ENCODE measurements at places on chromosomes 16 and 17.
A peak's percentile ranks its signal among the peaks of the same experiment; 100 is the strongest.

DNA sequence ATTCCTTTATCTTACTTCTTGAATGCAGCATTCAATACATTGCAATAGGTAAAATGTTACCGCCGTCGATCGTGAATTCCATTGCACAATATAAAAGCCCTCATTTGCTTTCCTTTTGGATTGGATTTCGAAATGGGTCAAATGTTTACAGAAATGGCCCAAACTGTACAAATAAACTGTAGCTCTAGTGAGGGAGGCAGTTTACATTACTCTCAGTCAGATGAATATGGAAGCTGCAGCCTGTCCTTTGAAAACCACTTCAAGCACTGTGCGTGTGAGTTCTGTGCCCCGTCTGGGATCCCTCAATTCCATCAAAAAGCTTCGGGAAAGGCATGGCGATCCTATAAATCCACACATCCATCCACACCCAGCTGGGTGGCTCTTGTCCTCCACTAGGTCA is 258.6 kb upstream of the FOXF1 start:
- no peak for DNase-seq

GRCh38 chr16:87562201-87562600 is 40.1 kb upstream of the JPH3 start:
- DNase-seq, result no peak

DNA sequence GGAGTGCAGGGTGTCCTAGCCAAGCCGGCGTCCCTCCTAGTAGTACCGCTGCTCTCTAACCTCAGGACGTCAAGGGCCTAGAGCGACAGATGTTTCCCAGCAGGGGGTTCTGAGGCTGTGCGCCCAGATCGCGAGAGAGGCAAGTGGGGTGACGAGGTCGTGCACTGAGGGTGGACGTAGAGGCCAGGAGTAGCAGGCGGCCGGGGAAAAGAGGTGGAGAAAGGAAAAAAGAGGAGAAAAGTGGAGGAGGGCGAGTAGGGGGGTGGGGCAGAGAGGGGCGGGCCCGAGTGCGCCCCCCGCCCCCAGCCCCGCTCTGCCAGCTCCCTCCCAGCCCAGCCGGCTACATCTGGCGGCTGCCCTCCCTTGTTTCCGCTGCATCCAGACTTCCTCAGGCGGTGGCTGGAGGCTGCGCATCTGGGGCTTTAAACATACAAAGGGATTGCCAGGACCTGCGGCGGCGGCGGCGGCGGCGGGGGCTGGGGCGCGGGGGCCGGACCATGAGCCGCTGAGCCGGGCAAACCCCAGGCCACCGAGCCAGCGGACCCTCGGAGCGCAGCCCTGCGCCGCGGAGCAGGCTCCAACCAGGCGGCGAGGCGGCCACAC is at the start of gene MMP2:
Gene MMP2, plus strand, starts transcription at position 372 of the 603 bp plus-strand sequence. CDS start 282 bp downstream, outside the sequence.
- DNase-seq, result no peak

- DNase-seq, result no peak
These were observed 7.1 kb downstream of the ITGAD start for GRCh38 chr16:31400191-31400590.

- peak; percentile 44 for DNase-seq
These were observed 53.4 kb downstream of the ARSG start for GRCh38 chr17:68344701-68345136.

DNA sequence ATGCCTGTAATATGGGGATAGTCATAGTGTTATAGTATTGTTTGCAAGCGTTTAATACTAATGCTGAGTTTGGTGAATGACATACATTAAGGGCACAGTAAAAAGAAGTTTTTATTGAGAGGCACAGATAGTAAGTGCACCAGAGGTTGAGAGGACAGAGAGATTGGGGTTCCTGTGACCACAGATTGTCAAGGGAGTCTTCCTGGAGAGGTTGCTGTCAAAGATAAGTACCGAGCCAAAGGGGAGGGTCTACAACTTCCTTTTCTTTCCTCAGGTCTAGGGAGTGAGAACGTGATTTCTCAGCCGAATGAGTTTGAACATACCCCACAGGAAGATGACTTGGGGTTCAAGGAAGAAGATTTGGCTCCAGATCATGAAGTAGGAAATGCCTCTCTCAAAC is 1.8 kb downstream of the ZNF48 start:
- no peak for DNase-seq

- no peak for DNase-seq
These were observed 1.1 kb downstream of the EPOP start for GRCh38 chr17:38673707-38674013.

- no peak for DNase-seq
These were observed 6.6 kb downstream of the ALOX12 start for GRCh38 chr17:7002288-7003047.

DNA sequence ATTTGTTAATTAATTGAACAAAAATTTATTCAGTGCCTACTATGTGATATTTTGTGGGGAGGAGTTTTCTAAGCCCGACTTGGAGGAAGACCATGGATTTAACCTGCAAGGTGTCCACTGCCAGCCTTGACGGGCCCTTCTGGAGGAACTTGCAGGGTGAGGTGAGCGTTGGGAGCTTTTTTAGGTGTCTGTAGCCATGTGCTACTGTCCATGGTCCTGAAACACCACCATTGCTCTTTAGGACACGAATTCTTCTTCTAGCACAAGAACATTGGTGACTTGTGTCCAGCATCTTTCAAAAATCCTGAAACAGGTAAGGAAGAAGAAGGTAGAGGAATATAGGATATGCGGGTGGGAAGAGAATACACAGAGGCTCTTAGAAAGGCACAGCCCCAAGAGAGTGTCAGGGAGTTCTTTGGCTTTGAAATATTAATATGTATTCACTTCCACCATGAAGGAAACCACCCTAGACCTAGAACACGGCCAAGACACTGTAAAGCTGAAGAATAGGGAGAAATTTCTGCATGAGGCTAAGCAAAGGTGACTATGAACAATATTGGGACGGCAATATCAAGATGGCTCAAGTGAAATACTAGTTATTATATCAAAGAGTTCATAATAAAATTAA is 27.9 kb upstream of the OR4D1 start:
- peak; percentile 38 for DNase-seq

DNA sequence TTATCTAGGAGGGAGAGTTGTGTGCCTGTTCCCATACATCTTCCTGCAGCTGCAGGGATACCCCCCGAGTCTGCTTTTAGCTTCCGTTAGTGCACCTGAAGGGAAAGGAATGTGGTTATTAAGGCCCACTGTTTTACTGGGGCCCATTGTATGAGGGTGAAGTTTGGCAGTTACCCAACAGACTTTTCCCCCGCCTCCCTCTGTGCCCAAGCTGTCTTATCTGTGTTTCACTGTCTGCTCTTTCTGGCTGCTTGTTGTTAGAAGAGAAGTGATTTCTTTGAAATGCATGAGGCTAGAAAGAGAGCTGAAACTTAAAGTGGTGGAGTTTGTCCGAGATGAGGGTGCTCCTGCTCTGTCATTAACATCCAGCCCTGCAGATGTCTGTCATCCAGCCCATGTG is 7.4 kb upstream of the OR1A2 start:
- no peak for DNase-seq

DNA sequence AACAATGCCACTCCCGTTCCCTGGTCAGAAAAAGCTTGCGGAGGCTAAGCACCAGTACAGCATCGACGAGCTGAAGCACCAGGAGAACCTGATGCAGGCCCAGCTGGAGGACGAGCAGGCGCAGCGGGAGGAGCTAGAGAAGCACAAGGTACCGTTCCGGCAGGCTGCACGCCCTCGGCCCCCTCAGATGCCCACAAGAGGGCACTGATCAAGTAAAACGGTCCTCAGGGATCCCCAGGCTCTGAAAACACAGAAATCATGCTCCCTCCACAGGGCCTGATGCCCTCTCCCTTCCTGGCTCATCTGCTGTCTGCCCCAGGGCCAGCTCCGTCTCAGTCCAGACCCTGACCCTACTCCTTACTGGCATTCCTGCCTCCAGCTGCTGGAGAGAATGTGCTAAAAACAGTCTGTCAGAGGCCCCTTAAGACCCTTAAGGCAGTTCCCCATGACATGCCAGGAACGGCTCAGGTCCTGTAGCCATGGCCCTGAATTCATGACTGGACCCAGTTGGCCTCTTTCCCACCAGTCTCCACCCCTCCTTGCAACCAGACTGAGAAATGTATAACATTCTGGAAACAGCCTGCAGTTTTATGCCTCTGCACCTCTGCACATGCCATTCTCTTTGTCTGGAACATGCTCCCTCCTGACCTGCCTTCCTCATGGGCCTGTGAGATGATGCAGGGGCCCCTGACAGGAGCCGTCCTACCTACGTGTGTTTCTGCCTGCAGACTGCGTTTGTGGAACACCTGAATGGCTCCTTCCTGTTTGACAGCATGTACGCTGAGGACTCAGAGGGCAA is 21.8 kb downstream of the DRC3 start:
- DNase-seq, result no peak

DNA sequence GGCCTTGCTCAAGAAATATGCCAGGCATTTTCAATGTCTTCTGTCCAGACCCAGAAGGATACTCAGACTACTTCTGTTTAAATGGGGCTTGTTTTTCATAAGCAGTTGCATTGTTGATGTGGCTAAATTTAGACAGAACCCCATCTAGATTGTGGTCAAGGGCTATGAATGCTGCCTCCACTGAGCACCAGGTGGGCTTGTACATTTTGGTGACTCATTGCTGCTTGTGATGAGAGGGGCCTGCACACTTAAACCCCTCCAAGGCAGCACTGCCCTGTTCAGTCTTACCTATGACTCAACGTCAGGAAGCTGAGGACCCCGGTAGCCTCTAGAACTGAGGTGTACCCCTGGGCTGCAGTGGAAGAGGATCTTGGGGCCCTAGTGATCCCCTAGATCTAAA is 144.0 kb downstream of the PRKCA start:
- no peak for DNase-seq

- DNase-seq, result no peak
These were observed 174.9 kb downstream of the SEC14L1 start for GRCh38 chr17:77315551-77316190.

DNA sequence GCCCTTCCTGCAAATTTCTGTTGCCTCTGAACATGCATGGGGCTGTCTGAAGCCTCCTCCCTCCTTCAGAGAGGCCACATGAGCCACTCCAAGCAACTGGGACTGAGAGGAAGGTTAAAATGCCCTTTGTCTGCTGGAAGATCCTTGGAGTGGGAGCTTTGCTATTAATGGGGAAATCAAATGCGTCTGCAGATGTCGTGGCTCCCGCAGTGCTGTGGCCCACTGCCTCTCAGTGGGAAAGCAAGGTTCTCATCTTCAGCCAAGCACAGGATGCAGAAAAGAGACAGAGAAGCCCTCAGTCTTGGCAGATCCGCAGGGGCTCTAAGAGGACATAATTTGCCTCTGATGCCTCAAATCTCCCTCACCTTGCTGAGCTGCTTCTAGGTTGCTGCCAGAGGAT is 34.8 kb downstream of the PEMT start:
- no peak for DNase-seq

- no peak for DNase-seq
These were observed 13.8 kb upstream of the SP2 start for GRCh38 chr17:47882247-47882646.

GRCh38 chr17:61815863-61816503 is 47.3 kb downstream of the BRIP1 start:
- peak; percentile 19 for DNase-seq

DNA sequence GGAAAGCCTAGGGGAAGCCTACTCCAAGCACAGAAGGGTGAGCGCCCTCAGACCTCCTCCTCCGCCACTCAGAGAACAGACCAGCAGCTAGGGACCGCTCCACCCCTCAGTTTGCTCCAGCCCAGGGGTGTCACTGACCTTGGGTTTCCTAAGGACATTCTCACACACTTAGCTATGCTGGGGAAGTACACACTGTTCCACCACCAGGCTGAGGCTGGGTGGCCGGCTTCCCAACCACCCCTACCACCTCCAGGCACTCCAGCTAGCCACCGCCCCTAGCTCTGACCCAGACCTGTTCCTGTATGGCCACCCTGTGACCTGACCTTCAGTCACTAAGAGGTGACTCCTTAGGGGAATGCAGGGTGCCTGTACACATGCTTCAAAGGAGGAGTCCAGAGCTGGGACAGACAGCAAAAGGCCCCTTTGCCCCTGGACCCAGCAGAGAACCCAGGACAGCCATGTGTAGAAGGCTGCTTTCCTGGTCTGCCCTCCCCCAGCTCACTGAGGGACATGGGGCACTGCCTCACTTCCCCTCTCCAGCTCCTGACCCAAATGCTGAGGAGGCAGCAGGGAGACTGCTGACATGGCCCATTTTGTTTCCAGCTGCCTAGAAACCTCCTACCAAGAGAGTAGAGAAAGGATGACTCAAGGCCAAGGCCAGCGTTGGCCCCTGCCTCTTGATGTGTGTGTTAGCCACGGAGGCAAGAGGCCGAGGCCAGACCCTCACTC is 6.7 kb downstream of the HSPB9 start:
- DNase-seq, result no peak

DNA sequence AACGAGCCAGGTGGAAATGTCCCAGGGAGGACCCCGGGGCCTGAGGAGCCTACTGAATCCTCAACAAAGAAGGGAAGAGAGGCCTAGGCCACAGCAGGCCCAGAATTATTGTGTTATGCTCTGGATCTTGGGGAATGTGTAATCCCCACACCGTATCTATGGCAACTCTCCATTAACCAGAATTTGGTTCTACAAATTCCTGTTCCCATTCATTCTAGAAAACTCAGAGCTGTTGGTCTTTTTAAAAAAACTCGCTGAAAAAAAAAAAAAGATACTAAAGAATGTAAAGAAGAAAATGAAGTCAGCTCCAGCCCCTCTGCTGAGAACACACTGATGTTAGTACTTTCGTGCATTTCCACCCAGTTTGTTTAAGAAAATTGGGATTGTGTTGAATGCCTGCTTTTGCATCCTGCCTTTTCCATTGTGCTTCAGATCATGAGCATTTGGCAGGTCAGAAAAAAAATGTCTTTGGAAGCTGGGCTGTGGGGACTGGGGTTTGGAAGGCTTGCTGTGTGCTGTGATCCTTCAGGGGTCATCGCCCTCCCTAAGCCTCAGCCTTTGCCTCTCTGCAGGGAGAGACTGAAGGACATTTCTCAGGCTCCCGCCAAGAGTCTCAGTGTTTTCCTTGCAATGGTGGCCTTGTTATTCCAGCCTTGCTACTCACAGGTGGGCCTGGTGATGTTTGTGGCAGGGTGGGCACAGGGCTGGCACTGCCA is 69.5 kb downstream of the SREBF1 start:
- DNase-seq, result no peak

GRCh38 chr16:69709456-69710084 is 16.8 kb downstream of the NQO1 start:
- DNase-seq, result peak; percentile 60

GRCh38 chr16:66473654-66474519 is 46.8 kb downstream of the BEAN1 start:
- DNase-seq, result no peak

GRCh38 chr17:1478418-1478817 is 14.1 kb downstream of the MYO1C start:
- DNase-seq, result no peak

All from kidney glomerular epithelial cell (primary cell).